Stimulated activated CD4-positive, alpha-beta T cell treated with anti-CD3 and anti-CD28 coated beads, TNF-alpha, amount 100 ng/mL, for 4 hours (primary cell): ENCODE measurements at places on chromosomes 16 and 17.

- no peak for DNase-seq
These were observed 47.9 kb upstream of the MAP3K14 start for GRCh38 chr17:45364531-45365390.

DNA sequence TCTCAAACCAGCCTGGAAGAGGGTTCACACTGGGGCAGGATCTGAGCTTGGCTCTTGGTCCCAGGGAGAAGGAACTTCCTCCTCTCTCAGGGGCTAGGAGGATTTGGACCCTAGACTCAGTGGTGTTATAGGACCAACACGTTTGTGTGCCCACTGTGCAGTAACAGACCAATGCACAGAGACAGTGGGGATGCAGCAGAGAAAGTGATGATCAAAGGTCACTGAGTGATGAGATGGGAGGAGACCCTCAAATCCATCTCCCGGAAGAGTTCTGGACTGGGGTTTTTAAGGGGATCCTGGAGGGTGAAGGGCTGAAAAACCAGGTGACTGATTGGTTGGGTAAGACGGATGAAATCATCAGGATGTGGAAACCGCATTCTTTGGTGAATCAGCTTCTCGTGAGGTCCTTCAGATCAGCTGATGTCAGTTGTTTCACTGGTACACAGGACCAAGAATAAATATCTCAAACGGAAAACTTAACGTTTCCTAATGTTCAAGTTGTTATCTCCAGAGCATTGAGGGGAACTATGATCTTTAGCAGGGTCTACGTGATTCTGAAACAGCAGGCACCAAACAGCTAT is 3.3 kb upstream of the VAC14 start:
- no peak for DNase-seq

GRCh38 chr16:15575293-15576049 is 67.5 kb downstream of the MARF1 start:
- DNase-seq: no peak

- DNase-seq: no peak
These were observed 30.3 kb upstream of the FASN start for GRCh38 chr17:82128287-82128686.

DNA sequence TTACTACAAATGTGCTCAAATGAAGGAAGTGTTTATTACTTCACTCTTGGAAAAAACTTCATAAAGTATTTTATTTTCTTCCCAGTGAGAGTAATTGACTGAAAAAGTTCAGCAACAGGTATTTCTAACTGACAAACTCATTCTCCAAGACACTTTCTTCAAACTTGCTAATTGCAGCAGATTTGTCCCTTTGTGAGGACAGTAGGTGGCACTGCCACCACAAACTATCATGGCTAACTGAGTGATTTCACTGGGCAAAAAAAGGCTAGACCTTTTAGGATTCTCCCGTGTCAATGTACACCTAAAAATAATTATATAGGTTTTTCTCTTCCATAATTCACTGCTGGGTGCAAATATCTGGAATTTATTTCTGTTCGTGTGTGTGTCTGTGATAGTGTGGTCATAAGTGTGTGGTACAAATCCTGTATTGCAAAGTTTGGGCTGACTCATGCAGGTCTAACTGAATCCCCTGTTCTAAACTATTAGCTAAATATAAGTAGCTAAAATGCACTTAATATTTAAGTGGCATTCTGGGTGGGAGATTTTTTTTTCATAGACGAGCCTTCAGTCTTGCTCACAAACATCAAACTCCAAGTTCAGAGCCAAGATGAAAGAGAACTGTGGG is 3.9 kb downstream of the HS3ST3A1 start:
- DNase-seq: no peak

DNA sequence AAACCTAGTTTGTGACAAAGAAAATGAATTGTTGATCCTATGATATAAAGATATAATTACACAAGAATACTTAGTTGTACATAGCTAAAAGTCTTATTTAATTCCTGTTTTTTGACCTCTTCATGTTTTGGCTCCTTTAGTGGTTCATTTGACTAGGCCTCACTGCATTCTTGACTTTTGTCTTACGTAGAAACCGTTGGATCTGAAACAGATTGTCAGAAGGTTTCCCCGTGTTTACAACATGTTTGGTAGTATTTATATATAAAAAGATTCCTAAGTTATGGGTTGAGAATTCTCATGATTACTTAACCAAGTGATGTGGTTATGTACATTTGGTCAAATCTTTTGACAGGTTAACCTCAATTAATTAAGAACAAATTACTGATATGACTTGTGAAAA is 162.8 kb downstream of the BCAS3 start:
- DNase-seq: no peak

DNA sequence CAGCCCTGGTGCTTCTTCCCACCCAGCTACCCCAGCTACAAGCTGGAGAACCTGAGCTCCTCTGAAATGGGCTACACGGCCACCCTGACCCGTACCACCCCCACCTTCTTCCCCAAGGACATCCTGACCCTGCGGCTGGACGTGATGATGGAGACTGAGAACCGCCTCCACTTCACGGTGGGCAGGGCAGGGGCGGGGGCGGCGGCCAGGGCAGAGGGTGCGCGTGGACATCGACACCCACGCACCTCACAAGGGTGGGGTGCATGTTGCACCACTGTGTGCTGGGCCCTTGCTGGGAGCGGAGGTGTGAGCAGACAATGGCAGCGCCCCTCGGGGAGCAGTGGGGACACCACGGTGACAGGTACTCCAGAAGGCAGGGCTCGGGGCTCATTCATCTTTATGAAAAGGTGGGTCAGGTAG is 3.6 kb downstream of the GAA start:
- DNase-seq: no peak

GRCh38 chr17:61926826-61927207 is 965 bp downstream of the INTS2 start:
- DNase-seq: no peak

DNA sequence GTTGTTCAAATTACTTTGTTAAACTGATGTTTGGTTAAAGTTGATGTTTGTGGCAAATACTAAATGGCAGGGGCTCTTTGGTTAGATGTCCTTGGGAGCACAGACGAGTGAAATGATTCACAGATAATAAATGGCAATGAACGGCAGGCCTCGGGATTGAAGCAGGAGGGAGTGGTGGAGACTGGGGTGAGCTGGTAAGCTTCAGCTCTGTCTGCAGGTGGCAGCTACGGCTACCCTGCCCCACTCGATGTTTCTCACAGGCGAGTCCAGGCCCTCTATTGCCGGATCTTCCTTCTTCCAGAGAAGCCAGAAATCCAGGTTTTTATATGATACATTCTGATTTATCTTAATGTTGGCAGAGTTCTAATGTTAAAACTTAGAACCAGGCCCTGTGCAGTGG is 144.8 kb upstream of the CACNG5 start:
- DNase-seq: no peak

DNA sequence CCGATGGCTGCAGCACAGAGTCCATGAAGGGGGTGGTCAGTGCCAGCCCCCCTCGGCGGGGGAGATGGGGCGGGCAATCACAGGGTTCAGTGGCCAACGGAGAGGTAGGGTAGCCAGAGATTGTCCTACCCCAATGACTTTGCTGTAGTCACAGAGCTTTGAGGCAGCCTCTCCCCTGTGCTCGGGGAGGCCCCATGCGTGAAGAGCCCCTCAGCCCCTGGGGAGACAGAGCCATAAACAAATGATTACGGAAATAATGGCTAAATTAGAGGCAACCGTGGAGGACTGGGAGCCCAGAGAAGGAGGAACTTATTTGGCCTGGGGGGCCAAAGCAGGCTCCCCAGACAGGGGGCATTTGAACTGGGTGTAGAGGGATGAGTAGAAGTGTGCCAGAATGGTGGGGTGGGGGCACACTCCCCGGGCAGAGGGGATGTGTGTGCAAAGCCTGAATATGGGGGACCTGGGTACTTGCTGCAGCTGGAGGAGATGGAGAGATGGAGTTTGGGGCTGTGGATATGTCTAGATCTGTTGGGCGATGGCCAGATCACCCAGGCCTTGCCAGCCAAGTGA is 164.8 kb downstream of the CMIP start:
- DNase-seq: no peak

GRCh38 chr17:3030096-3030495 is 33.3 kb downstream of the OR1D5 start:
- no peak for DNase-seq

DNA sequence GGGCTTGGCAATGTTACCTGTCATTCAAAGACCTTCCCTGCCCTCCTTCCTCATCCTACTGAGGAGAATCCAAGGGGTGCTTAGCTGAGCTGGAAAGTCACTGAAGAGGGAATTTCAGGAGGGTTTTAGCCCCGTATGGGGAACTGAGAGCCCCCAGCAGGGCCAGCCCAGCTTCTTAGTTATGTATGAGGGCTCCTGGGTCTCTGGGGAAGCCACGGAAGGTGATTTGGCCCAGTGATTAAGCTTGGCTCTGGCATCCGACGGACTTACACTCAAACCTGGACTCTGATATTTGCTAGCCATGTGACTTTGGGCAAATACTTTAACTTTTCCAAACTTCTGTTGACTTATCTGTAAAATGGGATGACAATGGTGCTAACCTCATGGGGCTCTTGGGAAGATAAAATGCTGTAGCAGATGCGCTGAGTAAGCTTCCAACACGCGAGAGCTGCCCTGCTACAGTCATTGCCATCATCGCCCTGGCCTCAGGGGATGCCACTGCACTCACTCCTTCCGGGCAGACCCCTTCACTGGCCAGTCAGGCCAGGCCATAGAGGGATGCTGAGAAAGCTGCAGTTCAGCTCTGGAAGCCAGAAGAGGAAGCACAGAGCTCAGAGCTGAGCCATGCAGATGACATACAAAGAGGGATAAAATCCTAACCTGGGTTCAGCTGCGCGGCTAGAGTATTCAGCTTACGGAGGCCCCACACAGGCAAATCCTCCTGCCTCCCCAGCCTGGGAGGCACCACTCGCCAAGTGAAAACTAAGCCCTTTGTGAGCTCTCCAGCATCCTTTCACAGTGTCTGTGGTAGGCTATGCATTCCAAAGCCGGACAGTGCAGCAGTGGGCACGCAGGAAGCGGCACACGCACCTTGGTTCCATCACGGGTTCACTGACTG is 44.9 kb upstream of the PIK3R6 start:
- DNase-seq: no peak

DNA sequence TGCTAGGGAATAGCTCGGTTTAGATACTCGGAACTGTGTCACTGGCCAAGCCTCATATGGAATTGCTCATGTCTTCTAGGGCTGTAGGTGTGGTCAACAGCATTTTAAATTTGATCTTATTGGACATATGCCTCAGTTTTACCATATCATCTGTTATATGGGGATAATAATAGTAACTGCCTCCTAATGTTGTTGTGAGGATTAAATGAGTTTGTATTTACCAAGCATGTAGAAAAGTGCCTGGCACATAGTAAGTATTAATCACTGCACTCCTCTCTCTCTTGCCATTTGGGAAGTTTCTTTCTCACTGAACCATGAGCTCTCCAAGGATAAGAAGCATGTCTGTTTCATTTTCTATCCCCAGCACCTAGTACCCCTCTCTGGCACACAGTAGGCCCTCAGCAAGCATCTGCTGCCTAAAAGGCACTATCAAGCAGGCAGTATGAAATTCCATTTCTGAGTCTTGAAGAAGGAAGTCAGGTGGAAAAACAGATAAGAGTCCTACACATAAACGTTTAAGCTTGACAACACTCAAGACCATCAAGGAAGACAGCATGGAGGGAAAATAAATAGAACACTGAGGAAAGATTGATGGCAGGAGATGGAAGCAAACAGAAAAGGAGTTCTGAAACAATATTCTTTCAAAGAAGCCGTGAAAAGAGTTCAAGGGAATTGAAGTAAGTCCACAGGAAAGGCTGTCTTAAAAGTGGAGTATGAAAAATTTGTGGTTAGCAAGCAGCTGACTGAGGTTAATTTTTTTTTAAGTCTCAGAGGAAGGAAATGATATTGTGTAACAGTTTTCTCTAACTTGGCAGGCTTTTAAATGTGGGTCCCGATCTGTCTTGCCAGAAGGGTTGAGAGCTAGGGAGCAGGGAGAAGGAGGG is 2.2 kb upstream of the ATP6V0A1 start:
- DNase-seq: no peak

DNA sequence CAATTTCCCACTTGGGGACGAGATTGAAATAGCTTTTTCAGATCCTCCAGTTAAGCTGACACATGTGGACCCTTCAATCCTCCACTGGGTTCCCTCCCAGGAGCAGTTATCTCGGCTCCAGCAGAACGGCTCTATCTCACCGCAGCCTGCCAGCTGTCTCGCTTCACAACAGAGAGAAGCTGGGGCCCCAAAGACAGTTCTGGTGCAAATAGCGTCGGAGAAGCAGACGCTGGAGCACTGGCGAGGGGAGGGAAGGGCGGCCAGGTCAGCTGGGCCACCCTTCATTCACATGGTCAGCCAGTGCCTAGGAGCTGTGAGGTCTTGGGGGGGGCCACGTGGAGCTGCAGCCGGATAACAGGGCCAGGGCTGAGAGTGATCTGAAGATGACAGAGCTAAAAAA is 141.3 kb upstream of the SDK2 start:
- DNase-seq: no peak

DNA sequence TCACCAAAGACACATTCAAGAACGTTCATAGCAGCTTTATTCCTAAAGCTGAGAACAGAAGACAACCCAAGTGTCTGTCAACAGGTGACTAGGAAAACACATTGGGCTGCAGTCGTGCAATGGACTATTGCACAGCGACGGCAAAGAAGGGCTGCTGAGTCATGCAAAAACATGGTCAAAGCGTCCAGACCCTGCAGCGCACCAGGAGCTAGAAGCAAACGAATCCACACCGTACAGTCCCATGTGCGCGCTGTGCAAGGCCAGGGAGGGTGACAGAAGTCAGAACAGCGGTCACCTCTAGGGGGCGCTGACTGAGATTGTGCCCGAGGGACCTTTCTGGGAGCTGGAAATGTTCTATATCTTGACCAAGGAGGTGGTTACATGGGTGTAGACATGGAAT is 266.4 kb downstream of the MAF start:
- DNase-seq: peak; percentile 14

DNA sequence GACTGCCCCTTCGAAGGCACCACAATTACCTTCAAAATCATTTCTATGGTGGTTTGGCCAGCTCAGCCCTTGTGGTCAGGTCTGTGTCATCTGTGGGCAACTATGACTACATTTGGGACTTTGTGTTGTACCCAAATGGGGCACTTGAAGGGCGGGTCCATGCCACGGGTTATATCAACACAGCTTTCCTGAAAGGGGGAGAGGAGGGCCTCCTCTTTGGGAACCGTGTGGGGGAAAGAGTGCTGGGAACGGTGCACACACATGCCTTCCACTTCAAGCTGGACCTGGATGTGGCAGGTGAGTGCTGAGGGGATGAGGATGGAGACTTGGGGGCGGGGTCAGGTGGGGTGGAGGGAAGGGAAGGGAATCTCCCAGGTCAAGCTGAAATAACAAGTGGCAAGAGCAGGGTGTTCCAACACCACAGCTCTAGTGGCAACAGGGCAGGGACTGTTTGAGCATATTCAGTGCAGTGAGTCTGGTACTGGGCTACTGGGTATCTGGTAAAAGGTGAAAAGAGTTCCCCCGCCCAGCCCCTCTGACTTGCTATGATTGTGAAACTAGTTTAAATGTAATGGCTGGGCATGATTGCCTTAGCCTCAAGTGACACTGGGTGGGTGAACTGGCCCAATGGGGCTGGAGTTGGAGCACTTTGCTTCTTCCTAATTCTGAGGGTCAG is 1.7 kb downstream of the AOC2 start:
- DNase-seq: no peak

GRCh38 chr16:84453061-84453752 is 51.3 kb downstream of the MEAK7 start:
- no peak for DNase-seq

GRCh38 chr17:41258406-41258805 is 3.2 kb downstream of the KRTAP9-9 start:
- DNase-seq: no peak
